GM12864 (cell line): ENCODE measurements at places on chromosomes 2 and 18.

DNA sequence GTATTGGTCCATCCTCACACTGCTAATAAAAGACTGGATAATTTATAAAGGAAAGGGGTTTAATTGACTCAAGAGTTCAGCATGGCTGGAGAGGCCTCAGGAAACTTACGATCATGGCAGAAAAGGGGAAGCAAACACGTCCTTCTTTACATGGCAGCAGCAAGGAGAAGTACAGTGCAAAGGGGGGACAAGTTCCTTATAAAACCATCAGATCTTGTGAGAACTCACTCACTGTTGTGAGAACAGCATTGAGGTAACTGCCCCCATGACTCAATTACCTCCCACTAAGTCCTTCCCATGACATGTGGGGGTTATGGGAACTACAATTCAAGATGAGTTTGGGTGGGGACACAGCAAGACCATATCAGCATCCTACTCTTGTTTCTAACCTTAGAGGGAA, 37.0 kb downstream of the SP100 start:
- DNase-seq = no peak

GRCh38 chr2:118089139-118089800, 999 bp downstream of the INSIG2 start:
- no peak for DNase-seq

DNA sequence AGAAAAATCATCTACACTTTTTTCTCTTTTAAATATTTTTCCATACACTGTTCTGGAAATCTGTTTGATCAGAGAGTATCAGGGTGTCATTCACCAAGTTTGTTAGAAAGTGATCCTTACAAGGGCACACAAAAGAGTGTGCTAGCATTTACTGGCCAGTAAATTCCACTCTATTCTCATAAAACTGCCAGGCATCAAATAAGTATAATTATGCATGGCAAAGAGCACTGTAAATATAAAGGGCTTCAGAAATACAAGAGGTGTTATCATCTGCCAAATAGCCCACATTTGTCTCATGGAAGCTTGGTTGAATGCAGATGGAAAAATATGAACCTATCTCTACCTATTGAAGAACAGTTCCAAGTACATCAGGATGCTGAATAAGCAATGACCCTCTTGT, 847.3 kb upstream of the ACVR2A start:
- no peak for DNase-seq

DNA sequence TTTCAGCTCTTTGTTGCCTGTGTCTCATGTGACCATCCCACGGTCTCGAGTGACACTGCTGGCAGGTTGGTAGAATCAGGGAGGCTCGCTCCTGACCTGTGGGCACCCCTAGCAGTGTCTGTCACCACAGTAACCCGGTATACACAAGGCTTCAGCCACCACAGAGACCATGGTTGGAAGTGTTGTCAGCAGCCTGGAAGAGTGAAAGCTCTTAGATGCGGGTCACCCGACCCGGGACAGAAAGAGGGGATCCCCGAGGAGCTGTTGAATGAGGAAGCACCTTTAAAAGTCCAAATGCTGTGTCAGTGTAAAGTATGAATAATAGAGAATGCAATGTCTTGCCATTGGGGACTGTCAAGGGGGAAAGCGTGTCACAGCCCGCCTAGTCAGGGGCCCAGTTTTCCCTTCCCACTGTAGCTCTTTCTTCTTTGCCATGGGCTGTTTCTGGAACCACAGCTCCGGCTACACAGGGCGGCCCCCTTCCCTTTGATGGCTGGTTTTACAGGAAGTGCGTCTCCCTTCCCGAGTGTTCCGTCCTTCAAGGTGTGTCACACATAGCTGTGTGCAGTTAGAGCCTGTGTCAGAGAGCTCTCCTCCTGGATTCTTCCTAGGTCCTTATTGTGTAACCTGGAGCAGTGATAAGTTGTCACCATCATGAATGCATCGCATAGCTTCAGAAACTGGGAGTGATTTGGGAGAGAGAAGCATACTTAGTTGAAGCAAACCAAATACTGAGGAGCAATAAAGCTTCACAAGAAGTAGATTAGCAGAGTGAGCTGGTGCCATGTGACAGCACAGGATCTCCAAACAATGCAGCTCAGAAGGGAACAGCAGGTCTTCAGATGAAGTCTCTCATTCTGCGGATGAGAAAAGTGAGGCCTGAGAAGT, 81.4 kb downstream of the MTCL1 start:
- DNase-seq = no peak

- DNase-seq = no peak
Observed at GRCh38 chr2:127510073-127510472, 16.2 kb downstream of the IWS1 start.

GRCh38 chr2:170155022-170155722, 22.8 kb upstream of the MYO3B start:
- DNase-seq = no peak

DNA sequence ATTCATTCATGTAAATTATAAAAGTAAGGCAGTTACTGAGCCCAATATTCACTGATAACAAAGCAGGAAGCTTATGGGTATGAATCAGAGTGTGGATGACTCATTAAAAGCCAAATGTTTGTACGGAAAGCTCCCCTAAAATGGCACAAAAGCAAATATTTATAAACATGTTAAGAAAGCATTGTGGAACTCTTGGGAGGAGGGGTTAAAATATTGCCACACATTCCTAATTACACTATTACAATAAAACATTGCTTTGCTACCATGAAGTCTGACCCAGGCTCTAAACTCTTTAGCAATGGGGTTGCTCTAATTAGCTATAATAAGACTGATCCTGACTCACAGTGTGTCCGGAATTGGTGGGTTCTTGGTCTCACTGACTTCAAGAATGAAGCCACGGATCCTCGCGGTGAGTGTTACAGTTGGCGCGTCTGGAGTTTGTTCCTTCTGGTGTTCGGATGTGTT, 110.9 kb downstream of the NAB1 start:
- DNase-seq = no peak

DNA sequence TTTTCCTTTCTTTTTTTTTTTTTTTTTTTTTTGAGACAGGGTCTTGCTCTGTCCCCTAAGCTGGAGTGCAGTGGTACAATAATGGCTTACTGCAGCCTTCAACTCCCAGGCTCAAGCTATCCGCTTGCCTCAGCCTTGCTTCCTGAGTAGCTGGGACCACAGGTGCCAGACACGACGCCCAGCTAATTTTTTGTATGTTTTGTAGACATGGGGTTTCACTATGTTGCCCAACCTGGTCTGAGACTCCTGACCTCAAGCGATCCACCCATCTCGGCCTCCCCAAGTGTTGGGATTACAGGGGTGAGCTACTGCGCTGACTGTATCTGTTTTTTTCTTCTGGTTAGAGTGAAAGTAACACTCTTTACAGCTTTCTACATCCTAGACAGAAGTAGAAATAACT, 240.3 kb upstream of the FBXO11 start:
- DNase-seq = no peak

- no peak for DNase-seq
Observed at GRCh38 chr18:44805643-44806042, 125.0 kb downstream of the SETBP1 start.

- DNase-seq = no peak
Observed at GRCh38 chr2:88658881-88659537, 31.7 kb upstream of the EIF2AK3 start.

DNA sequence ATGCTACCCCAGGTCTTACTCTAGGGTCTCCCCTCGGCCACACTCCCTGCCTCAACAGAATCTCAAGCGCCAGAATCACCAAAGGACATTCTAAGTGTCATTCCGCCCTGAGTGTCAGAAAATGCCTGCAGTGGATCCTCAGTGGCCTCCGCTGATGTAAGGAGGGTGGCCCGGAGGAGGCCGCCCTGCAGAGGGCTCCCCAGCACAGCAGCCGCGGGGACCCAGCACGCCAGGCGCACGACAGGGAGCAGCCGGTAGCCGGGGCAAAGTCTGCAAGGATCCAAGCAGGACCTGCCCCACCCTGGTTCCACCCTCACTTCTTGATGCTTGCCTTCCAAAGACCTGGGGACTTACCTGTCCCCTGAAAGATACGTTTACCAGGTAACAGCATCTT, 54.2 kb upstream of the ID2 start:
- no peak for DNase-seq

DNA sequence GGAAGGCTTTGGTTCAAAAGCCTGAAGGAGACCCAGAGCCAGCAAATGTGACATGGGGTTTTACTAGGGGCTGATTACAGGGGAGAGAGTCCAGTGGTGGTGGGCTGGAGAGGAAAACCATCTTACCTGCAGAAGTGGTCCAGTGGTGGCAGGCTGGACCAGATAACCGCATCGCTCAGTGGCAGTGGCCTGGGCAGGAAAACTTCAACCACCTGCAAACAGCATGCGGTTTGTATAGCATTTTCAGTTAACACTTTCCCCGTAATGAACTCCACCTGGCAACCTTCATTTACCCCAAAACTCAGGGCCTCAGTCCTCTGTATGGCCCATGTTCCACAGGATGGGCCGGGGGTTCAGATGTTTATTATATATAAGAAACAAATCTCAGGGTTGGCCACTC, 114.4 kb downstream of the LRRTM1 start:
- no peak for DNase-seq

DNA sequence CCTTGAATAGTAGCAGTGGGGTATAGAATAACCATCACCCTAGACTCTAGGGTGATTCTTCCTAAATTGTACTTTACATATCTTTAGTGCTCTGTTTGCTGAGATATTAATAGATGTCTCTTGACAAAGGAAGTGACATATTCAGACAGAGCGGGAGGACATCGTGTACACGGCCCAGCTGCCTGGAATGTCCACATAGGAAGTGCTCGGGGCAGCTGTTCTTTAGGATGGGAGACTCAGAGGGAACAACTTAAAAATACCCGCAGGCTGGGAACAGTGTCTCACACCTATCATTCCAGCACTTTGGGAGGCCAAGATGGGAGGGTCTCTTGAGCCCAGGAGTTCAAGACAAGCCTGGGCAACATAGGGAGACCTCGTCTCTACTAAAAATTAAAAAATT, 206.1 kb downstream of the FAM210A start:
- no peak for DNase-seq

- DNase-seq = no peak
Observed at GRCh38 chr2:69080071-69080470, 67.1 kb downstream of the ANTXR1 start.
